ENCODE measurements at places on chromosomes 11 and 22.
A peak's percentile ranks its signal among the peaks of the same experiment; 100 is the strongest.

DNA sequence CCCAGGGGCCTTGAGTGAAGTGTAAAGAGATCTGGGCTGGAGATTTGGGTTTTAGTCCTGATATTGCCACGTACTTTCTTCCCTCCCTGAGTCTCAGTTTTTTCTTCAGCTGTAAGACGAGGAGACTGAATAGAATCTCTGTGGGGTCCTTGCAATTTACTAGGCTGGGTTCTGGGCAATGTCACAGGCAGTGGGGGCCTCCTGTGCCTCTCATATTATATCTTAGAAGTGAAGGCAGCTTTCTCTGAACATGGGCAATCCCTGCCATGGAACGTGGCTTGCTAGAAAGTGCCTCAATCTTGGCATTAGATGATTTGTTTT lies 62.0 kb upstream of the PTPRJ start:
- DNase-seq: no peak

DNA sequence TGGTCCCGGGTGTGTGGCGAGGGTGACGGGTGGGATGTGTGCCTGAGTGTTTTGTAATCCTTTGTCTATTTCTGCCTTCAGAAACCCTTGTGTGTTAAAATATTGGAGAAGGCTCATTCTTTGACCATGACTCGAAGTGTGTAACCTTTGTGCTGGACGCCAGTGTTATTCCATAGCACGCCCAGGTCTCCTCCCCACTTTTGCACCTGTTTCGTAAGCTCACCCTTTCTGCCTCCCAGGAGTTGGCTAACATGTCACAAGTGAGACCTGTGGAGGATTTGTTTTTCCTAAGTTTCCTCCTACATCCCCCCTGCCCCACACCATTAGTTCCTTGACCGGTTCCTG lies 382 bp downstream of the C11orf54 start:
- DNase-seq: no peak

DNA sequence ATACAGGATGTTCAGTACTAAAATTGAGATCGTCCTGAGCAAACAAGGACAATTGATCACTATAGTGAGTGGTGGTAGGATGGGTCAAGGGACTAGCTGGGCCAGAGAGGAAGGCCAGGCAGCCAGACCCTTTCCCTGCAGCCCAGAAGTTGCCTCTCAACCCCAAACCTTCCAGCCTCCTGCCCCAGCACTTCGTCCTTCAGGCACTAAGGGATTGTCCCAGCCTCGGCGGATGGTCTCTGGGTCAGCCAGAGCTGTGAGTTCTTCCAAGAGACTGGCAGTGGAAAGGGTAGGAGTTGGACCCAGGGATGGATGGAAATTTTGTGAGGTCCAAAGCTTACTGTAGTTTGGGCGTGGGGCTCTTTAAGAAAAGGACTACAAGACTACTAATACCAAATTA lies 3.6 kb upstream of the LMO1 start:
- no peak for DNase-seq

GRCh38 chr11:66568124-66568916 lies at the start of gene CTSF:
Gene CTSF, minus strand, starts transcription at chr11:66568606. Its CDS starts 120 bp downstream, at chr11:66568486.
- peak; percentile 96 for DNase-seq

DNA sequence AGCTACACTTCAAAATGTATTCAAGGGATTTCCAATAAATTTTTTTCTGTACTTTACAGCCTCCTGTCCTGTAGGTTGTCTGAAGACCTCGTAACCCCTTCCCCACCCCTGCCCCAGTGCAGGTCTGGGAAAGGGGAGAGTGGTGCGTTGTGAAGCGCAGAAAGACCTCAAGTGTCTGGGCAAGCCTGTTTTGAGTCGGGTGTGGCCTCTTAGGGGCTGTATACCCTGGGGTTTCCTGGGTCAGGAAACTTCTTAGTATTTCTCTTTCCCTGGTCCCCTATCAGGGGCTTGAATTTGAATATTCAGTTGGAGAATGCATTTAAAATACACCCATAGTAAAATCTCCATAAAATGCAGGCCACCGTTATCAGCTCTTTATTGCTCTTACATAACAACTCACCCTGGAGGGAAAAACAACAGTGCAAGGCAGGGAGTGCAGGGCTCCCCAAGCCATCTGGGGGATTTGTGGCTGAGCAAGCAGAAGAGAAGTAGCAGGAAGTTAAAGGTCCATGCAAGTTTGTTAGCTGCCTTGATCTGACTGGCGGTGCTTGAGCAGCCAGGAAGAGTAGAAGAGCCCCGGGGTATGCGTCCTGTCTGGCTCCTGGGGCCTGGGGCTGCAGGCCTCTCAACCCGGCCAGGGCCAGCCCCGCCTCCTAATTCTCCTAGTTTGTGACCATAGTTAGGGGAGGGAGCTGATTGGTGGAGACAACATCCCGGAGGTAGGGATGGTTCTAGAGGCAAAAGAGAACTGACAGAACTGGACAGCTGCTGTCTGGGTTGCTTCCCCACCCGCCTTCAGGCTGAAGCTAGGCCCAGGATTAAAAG lies 25.7 kb downstream of the ARHGAP1 start:
- DNase-seq: no peak

GRCh38 chr11:30478923-30479322 lies 107.2 kb downstream of the MPPED2 start:
- no peak for DNase-seq

- DNase-seq: no peak
Observed at GRCh38 chr22:43114958-43115357, 4.4 kb downstream of the BIK start.

DNA sequence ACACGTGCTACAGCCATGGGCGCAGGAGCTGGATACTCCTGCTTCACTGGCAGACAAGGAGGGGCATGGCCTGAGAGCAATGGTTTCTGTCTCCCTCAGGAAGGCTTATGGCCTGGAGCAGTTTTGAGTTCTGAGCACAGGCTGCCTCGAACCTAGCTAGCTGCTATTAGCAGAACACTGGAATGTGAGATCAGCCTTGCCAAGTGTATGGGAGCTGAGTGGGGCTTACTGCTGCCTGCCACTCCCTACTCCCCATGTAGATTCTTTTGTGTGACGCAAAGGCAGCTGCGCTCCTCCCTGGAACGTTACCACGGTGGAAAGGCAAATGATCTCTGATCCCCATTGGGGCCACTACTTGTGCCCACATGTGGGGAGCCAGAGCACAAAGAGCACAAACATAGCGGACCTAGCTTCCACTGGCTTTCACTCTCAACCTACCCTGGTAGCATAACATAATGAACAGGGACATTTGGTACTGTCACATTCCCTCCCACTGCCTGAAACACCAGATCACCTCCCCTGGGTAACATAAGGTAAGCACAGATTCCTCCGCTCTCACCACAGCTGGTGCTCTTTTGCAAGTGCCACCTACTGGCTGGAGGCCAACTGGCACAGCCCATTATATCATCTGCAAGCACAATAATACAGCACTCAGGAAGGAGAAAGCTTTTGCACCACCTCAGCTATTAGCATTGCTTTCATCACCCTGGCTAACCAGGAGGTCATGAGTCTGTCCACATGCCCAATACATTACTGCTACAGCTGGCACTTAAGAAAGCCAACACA lies 84.6 kb upstream of the GUCY1A2 start:
- DNase-seq: no peak

DNA sequence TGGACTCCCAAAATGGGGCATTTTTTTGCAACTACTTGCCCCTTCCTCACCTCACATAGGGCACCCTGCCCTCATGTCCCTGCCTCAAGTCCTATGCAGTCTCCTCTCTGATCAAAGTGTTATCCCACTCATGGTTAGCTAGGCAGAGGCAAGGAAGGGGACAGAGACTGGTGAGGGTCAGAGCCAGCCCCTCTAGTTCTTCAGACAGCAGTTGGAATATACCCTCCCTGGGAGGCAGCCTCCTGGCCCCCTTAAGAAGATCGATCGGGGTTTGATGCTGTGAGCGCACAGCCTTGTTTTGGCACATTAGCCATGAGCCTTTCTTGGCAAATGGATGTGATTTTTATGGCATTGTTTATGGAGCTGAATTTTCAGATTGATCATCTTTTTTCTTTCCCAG lies 436.9 kb downstream of the BUD13 start:
- no peak for DNase-seq

DNA sequence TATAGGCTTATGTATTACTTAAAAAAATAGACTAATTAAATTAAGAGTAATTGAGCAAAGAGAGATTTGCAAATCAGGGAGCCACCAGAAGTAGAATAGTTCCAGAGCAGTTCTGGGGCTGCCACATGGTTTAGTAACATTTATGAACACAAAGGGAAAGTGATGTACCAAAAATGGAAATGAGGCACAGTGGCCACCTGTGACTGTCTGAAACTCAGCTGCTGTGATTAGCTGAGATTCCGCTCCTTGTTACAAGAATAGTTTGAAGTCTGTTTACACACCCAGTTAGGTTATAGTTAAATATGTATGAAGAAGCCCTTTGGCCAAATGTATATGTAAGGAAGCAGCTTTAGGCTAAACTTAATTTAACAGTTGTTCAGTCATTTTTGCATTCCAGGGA lies 901.5 kb upstream of the CHORDC1 start:
- no peak for DNase-seq

DNA sequence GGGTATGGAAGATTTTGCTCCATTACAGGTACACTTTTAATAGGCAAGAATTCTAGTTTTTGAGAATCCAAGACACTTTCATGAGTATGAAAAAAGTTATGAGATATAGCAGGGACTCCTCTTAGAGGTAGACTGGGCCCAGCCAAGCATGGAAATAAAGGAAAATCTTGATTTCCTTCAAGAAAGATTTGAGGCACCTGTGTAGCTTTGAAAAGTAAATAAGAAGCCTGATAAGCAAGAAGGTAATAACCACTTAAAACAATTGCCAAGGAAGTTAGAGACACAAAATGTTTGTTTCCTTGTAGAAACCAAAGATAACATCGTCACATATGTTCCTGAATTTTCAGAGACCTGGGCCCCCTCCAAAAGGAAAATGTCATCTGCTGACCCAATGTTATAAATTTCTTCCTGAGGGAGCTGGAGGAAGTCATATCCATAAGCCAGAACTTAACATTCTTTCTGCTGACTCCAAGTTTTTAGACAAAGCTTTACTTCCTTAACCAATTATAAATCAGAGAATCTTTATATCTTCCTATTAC lies 314.5 kb upstream of the ANO3 start:
- no peak for DNase-seq

DNA sequence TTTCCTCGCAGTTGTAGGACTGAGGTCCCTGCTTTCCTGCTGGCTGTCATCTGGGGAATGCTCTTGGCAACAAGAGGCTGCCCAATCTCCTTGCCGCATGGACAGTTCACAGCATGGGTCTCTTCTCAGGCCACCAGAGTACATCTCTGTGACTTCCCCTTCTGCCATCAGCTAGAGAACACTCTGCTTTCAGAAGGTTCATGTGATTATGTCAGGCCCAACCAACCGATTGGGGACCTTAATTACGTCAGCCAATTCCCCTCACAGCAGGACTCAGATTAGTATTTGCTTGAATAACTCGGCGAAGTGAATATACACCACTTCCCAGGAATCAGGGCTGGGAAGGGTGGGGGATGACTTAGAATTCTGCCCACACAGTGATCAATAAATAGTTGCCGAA lies 61.9 kb upstream of the CSNK2A3 start:
- DNase-seq: no peak

DNA sequence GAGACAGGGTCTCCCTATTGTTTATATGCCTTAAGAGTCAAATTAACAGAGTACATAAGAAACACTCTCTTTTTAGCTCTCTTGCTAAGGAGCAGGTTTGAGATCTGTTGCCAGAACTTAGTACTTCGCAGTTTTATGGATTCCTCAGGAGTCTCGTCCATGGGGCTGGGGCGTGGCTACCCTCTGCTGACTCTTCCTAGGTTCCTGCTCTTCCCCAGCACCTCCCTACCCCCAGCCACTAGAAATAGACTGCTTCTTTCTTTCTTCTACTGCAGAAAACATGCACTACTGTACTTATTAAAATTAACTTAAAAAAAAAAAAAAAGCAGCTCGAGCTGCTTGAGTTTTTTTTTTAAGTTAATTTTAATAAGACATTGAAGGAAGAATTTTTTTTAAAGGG lies 8.0 kb downstream of the FAM118B start:
- peak; percentile 24 for DNase-seq

DNA sequence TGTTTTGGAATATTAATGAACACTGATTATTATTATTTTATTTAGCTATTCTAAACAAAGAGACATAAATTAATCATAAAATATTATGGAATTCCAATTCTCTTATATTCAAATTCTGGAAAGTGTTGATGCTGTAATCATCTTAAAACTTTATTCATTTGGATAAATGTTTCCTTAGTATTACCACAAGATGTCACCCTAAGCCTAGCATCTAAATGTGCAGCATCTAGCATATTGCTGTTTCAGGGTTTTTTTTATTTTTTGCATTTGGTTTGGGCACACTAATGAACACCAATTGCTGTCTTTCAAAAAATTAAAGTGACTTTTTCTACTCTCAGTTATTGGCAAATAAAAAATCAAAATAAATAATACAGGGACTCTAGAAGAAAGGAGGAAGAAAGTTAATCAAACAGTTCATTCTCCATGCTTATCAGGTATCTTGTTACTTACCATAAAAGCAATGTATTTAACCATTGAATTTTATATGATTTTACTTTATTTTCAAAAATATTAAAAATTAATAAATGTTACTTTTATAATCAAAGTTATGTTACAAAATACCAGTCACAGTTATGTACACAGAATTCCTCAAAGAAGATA lies 31.8 kb downstream of the DLG2 start:
- DNase-seq: no peak

DNA sequence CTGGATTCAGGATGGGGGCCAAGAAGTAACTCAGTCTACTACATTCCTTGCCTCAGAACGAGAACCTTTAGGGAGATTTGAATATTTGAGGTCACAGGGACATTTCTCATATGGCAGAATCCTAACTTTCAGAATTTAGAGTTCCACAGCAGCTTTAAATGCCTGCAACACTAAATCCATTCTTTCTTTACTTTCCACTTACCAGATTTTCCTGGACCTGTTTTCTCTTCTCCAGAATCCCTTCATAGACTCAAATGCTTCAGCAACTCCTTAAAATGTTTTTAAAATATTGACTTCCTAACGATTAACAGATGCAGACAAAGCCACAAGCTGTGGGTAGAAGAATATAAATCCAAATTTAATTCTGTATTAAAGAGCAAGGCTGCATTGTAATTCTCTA lies 63.1 kb downstream of the PRSS23 start:
- DNase-seq: no peak

GRCh38 chr11:69366591-69366990 lies 72.6 kb downstream of the MYEOV start:
- DNase-seq: no peak

GRCh38 chr22:23837911-23838680 lies 710 bp downstream of the DERL3 start:
- DNase-seq: no peak

DNA sequence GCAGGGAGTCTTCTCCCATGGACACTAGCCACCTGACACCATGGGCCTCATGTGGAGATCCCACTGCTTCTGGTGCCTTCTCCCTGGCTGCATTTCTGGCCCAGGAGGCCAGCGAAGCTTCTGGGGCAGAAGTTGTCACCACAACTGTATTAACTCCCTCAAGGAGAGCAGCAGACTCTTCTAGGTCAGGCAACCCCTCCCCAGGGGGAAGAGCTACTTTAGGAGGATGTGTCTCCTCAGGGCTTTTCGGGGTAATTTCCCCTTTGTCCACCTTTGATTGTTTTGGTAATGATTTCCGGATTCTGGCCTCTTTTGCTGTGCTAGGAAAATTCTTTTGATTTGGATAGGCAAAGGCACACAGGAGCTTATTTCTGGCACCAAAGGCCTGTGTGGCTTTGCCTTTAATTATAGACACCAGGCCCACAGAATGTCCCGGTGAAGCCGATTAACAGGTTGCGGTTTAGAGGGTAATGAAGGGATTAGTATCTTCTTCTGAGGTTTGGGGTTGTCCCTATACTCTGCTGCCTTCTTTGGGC lies 8.9 kb upstream of the UCP2 start:
- no peak for DNase-seq

Data from head of caudate nucleus (tissue), 42 donors.